ENCODE measurements at places on chromosomes 3 and 15. TPM values are rescaled to one million over a fixed set of nuclear protein-coding genes. Genes with fewer than 3 reads are reported as not detected.

Gene LRRIQ4
- total RNA-seq, result not detected

Gene ARL14
- not detected for total RNA-seq

Gene DLL4
- 0.14 TPM for total RNA-seq

Gene WNT7A
- not detected for total RNA-seq

Gene ALDH1A2
- total RNA-seq, result 0.30 TPM

Gene SLC9C1
- 0.30 TPM for total RNA-seq

Gene VGLL3
- total RNA-seq, result 19.3 TPM

Gene C2CD4A
- not detected for total RNA-seq

Gene MKRN3
- total RNA-seq, result not detected

Gene TNIK
- total RNA-seq, result 24.9 TPM

Gene TRANK1
- total RNA-seq, result 9.4 TPM

Gene CLDN11
- 175 TPM for total RNA-seq

Gene SEMA6D
- total RNA-seq, result 0.46 TPM

Gene COL6A5
- under 0.01 TPM for total RNA-seq

Gene MUC20
- not detected for total RNA-seq

Gene EPHA6
- not detected for total RNA-seq

All from smooth muscle cell of the umbilical artery (primary cell).